ENCODE measurements at places on chromosomes 5 and 9.
A peak's percentile ranks its signal among the peaks of the same experiment; 100 is the strongest.

GRCh38 chr5:149063017-149063687 lies at the start of gene SH3TC2:
SH3TC2 (minus strand) TSS chr5:149063062; CDS start chr5:149063022, 40 bp downstream.
- peak; percentile 84 for DNase-seq

GRCh38 chr9:35557320-35557719 lies 47.7 kb upstream of the TESK1 start:
- DNase-seq = no peak

DNA sequence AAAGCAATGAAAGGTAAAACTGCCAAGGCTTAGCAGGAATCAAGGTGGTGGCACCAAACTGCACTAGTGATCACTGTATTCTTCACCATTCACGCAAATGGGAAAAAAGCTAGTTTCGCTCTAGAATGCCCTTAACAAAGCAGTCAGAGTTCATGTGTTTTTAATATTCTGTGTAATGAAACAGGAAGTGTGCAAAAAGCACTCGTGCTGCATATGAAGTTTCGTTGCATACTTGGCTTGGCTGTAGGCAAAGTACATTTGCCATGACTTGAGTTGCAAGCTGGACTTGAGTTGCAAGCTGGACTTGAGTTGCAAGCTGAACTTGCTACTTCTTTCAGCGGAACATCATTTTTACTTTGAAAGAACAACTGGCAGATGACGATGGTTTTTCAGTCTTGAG lies 55.4 kb downstream of the FOXI1 start:
- DNase-seq = no peak

- DNase-seq = no peak
Observed at GRCh38 chr5:179908528-179908927, 831 bp upstream of the TBC1D9B start.

- DNase-seq = no peak
Observed at GRCh38 chr5:16589658-16590057, 27.1 kb downstream of the RETREG1 start.

- DNase-seq = no peak
Observed at GRCh38 chr5:97063251-97063650, 79.2 kb downstream of the LIX1 start.

DNA sequence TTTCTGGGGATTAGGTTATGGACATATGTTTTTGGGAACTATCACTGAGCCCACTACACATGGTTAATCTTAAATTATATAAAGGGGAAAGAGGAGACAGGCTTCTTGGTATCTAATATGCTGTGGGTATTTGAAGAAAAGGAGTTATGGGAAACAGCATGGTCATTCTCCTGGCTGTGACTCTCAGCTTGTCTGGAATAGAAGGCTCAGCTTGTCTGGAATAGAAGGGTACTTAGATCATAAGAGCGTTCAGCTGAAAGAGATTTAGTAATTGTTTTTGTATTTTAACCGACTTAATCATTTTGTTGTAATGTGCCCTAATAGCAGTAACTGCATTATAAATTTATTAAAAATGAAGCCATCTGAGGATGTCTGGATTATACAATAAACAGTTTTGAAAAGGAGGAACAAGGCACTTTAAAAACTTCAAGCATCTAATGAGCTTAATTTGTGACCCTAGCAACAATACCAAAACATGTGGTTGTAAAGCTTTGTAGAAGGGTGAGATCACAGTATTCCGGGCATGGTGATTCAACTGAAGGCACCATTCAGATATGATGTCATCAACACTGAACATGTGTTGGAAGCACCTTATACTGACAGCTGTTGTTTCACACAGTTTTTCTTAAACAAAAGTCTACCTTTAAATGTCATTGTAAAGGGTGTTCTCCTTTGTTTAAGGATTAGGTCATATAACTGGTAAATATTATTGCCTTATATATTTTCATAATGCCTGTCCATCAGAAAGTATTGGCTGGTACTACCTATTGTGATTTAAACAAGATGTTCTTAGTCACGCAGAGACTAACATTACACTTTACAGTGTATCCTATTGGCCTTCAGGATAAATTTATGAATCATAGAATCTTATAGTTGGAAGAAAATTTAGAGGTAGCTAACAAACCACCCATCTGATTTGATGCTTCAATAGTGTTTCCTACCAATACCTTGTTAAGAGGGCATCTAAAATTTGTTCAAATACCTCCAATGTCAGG lies 2174.1 kb upstream of the WWC1 start:
- no peak for DNase-seq

GRCh38 chr5:153784277-153784676 lies 254.4 kb downstream of the FAM114A2 start:
- DNase-seq = peak; percentile 40

- peak; percentile 46 for DNase-seq
Observed at GRCh38 chr5:179241764-179242370, 103.4 kb downstream of the ADAMTS2 start.

- no peak for DNase-seq
Observed at GRCh38 chr5:160641405-160641804, 210.6 kb downstream of the ATP10B start.

DNA sequence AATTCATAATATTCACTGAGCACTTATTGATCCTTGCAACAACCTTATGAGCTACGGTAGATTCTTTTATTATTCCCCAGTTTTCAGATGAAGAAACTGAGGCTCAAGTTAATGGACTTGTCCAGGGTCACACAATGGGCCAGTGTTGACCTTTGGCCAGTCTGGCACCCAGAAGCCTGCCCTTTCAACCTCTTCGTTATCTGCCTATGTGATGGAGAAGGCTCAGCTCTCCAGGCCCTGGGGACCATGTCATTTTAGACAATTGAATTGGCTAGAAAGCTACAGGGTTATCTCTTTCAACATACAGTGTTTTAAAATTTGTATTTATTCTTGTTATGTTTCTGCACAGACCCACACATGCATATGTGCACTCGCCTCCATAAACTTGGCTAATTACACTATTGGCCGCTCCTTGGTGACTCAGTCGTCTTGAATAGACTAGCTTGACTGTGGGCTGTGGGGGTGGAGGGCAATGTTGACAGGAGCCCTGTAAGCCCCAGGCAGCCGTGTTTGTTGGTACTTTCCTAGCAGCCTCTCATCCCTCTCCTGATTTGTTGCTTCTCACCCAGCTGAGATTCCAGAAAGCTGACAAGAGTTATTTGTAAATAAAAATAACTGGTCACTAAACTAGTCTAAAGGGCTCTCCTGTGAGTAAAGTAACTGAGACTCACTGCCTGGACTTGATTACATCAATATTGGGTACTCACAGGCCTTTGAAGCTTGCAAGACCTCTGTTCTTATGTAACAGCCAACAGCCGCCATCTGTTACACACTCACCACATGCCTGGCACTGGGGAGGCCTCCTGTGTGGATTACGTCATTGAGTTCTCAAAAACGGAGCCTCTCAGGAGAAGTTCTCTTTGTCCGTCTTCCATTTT lies 8.5 kb upstream of the ANGPTL2 start:
- DNase-seq = peak; percentile 97

- DNase-seq = no peak
Observed at GRCh38 chr9:78493166-78493742, 196.3 kb downstream of the PSAT1 start.

GRCh38 chr9:2158111-2158610 lies 143.0 kb downstream of the SMARCA2 start:
- DNase-seq = peak; percentile 87

- no peak for DNase-seq
Observed at GRCh38 chr9:107942291-107942690, 452.7 kb upstream of the KLF4 start.
